ENCODE measurements at places on chromosomes 5 and 9.

GRCh38 chr5:36407396-36407795, 105.7 kb upstream of the RANBP3L start:
- DNase-seq = no peak

- DNase-seq = no peak
Measured at GRCh38 chr5:40485021-40485998, 194.4 kb upstream of the PTGER4 start.

DNA sequence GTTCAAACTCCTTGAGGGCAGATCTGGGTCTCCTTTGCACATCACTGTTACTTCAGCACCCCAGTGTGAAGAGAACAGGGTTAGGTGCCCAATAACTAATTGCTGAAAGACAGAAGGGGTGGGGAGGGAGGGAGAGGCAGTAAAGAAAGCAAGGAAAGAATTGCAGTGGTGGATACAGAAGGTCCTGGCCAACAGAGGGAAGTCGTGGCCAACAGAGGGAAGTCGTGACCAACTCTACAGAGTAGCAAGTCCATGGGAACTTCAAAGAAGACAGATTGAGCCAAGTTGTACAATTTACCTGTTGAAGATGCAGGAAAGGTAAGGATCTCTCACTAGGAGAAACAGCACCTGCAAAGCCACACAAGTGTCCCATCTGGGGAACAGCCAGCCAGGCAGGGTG, 27.0 kb downstream of the CCNJL start:
- DNase-seq = no peak

DNA sequence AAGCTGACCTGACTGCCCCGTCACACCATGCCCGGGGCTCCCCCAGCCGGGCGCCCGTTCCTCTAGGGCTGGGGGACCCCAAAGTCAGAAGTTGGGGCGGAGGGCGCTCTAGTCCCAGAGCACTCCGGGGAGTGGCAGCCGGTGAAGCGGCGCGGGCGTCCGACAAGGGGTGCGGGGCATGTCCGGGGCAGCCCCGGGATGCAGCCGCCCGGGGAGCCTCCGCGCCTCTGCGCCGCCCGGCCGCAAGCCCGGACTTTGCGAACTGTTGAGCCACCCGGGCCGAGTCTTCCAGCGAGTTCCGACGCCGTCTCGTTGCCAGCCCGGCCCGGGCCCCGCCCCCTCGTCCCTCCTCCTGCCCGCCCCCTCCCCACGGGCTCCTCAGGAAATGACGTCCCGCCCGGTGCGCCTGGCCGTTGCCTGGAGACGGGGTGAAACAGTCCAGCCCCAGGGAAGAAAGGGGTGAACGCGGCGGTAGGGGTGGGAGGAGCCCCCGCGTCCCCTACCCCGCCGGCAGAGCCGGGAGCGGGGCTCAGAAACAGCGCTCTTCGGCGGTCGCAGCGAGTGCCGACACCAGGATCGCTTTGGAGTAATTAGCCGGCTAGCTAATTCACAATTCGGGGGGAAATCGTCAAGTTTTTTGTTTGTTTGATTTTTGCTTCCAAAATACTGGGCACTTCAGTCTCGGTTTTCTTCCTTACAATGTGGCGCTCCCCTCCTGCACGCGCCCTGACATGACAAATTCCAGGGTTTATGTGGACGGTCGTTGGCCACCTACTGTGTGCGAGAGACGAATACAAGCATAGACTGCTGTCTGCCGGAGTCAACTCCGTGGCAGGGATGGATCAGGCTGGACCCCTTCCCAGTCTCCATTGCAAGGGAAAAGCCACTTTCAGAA, at the start of gene WHRN:
Gene WHRN (minus strand): TSS at position 287 of the 895 bp plus-strand sequence. CDS start 672 bp downstream, outside the sequence.
- DNase-seq = no peak

- no peak for DNase-seq
Measured at GRCh38 chr9:36665387-36665786, 92.7 kb downstream of the MELK start.

DNA sequence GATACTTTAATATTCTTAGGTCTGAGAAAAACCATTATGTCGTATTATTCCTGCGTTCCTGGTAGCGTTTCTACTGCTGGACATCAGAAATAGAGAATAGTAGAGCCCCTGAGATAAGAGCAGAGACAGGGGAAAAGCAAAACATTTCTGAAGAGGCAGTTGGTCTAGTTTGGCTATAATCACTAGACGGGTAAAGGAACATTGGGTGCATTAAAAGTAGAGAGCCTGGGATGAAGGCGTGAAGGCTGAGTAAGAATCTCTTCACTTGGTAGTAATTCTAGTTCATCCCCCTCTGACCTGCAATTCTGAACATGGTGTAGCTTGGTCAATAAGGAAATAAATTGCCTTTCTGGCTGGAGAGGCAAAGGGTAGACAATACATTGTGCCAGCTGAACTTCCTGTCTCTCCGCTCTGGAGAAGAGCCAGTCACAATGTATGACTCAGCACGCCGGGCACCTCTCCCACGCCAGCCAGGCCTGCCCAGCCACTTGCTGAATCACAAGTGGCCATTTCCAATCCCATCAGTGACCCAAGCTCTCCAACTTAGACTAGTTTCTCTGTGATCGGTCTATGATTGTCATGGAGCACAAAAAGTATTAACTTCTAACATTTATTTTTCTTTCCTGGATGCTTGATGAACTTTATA, 75.4 kb downstream of the STK32A start:
- no peak for DNase-seq

DNA sequence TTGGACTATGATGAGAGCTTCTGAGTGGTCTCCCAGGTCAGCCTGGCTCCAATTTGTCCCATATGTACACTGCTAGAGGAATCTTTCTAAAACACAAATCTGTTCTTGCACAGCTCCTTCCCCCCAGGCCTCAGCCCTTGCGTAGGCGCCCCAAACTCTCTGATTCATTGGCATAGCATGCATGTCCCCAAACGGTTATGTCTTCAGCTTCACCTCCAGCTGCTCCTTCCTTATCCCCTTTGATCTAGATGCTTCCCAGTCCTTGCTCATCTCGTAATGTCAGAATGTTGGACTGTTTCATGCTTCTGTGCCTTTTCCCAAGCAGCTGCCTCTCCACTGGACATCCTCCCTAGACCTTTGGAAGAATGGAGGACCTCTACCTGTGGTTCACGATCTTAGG, 60.1 kb upstream of the BASP1 start:
- DNase-seq = no peak

DNA sequence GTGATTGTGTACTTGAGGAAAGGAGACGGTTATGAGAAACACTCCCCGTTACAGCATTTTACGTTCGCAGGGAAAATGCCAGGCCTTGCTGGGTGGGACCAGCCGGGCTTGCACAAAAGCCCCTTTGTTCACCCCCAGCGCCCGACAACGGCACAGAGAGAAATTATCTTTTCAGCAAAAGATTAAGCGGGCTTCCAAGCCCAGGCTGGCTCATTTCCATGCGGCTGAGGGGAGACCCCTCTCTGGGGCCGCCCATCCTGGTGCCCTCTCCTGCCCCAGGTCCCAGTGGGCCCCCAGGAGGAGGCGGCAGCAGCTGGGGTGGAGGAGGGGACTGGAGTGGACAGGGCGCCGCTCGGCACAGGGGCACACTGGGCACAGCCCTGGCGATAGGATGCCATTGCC, 50.8 kb upstream of the NOTCH1 start:
- DNase-seq = no peak

- DNase-seq = no peak
Measured at GRCh38 chr5:21856987-21857386, 996.2 kb downstream of the CDH12 start.

GRCh38 chr9:6655036-6655435, 9.5 kb upstream of the GLDC start:
- no peak for DNase-seq

DNA sequence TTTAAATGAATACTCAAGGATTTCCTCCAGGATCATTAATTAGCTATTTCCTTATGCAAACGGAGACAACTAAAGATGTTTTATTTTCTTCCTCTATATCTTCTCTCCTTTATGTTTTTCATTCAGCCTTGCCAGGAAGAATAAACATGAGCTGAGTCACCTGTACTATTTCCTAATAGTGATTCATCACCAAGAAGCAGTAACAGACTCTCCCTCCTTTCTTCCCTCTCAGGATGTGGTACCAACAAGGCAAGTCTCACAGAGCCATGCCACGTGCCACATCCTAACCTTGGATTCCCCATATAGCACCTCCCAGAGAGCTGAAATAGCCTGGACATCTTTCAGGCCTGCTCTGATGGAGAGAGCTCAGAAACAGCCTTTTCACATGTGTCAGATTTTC, 758.6 kb upstream of the DMAC1 start:
- DNase-seq = no peak

GRCh38 chr5:131206772-131207171, 36.0 kb downstream of the LYRM7 start:
- no peak for DNase-seq

- DNase-seq = no peak
Measured at GRCh38 chr5:142600092-142600491, 85.8 kb downstream of the FGF1 start.

- no peak for DNase-seq
Measured at GRCh38 chr9:4548811-4549725, 58.8 kb downstream of the SLC1A1 start.

GRCh38 chr5:98639274-98639673, 134.2 kb upstream of the RGMB start:
- DNase-seq = no peak

- no peak for DNase-seq
Measured at GRCh38 chr5:139268364-139269202, 25.0 kb upstream of the MATR3 start.

- no peak for DNase-seq
Measured at GRCh38 chr5:122295138-122295537, 16.9 kb upstream of the SNCAIP start.

DNA sequence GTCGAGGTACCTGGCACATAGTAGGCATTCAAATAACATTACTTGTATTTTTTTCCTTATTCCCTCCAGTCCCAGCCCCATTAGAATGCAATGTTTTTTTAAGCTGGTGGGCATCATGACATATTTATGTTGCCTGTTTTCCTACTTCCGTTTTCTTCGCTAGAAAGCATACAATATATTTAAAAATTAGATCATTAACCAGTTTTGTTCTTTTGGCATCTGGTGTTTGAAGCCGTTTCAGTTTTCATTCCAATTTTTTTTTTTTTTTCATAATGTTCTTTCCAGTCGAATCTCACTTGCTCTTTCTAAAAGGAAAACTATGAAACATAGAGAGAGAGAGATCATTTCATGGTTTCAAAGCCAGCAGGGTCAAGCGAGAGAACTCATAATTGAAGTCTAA, 228.3 kb upstream of the C9orf72 start:
- no peak for DNase-seq

Measured in vagina (tissue), 2 donors.